Foreskin fibroblast (primary cell): ENCODE measurements at places on chromosomes 12 and 14.
A peak's percentile ranks its signal among the peaks of the same experiment; 100 is the strongest.

DNA sequence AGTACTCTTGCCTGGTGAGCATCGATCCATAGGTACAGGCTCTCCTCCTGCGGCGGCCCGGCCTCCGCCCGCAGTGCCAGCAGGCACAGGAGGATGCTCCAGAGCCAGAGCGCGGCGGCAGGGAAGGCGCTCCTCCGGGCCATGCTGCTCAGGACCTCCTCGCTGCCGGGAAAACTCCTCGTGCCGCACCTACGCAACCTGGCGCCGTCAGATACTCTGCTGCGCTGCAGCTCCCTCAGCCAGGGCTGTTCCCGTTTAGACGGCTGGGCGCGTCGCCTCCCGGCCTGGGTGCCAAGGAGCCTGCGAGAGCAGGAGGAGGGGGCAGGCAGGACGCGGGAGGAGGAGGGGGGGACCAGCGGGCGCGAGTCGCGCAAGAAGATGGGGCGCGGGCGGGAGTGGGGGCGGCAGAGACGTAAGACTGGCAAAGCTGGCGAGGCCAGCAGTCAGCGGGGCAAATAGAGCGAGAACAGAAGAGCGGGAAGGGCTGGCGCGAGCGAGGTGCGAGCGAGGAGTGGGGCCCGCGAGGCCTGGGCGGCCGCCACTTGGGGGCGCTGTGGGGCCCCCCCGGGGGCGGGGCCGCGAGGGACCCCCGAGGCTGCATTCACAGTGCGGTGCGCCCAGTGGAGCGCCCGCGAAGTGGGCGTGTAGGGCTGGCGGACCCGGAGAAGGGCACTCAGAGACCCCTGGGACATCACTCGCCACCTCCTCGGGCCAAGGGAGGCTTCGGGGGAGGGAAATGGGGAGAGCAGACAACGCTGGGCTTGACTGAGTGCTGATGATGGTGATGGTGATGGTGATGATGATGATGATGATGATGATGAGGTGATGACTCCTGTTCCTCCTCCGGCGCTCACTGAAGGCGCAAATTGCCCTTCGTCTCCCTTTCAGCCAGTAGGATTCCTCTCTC lies at the start of gene WIF1:
Gene WIF1 (minus strand): TSS at position 257 of the 907 bp plus-strand sequence. CDS start 114 bp downstream, at position 143.
- DNase-seq, result peak; percentile 49

- no peak for DNase-seq
These were observed 30.0 kb downstream of the DTX1 start for GRCh38 chr12:113086249-113087164.

DNA sequence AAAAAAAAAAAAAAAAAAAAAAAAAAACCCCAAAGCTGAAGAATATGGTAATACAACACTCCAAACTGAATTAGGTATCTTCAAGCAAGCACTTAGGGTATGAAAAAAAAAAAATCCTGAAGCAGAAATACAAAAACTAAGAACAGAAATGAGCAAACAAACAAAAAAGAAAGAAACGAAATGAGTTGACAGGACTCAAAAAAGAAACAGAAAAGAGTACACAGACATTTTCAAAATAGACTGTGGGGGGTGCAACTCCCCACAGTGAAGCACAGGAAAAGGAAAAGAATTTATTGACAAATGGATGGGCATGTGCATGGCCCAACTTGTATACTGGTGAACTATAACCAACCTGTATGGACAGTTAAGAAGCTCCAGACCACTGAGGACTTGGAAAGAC lies 24.6 kb downstream of the RPS6KA5 start:
- DNase-seq, result no peak

DNA sequence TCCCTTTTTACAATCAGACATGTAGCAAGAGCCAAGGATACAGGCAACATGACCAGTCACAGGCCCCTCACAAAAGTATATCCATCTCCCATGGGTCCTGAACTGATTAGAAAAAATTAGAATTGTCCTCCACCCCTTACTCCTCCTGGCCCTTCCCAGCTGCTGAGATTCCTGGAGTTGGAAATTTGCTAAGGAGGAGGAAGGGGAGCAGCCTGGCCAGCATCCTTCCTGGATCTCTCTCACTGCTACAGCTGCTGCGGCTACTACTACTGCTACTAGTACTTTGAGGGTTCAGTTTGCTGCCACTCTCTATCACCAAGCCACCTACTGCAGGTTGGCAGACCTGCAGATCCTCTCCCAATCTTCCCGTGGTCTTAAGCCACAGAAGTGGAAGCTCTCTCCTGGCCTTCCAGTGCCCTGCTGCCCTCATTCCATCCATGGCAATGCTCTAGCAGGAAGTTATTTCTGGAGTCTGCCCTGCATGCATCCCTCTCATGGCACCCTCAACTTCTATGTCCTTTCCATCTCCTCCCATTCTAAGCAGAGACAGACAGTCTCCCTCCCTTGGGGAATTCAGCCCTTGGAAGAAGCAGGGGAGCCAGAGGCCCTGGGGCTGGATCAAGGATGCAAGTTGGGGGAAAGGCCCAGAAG lies 1.0 kb downstream of the ITGA7 start:
- DNase-seq, result no peak

DNA sequence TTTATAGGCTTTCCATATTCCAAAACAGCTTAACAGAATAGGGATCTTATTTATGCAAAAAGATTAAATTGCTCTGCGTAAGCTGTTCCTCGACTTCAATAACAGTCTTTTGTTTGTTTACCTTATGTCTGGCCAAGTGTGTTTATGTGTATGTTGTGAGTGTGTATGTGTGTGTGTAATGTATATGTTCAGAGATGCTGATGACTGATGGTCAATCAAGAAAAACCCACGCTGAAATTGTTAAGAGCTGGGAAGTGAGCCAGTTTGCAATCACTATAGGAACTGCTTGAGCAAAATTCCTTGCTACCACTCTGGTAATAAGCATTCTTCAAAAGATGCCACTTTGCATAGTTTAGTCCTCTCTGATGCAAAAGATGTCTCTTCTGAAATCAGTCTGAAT lies 59.6 kb downstream of the PRKD1 start:
- no peak for DNase-seq

GRCh38 chr12:26277506-26278246 lies 82.3 kb downstream of the SSPN start:
- peak; percentile 55 for DNase-seq

DNA sequence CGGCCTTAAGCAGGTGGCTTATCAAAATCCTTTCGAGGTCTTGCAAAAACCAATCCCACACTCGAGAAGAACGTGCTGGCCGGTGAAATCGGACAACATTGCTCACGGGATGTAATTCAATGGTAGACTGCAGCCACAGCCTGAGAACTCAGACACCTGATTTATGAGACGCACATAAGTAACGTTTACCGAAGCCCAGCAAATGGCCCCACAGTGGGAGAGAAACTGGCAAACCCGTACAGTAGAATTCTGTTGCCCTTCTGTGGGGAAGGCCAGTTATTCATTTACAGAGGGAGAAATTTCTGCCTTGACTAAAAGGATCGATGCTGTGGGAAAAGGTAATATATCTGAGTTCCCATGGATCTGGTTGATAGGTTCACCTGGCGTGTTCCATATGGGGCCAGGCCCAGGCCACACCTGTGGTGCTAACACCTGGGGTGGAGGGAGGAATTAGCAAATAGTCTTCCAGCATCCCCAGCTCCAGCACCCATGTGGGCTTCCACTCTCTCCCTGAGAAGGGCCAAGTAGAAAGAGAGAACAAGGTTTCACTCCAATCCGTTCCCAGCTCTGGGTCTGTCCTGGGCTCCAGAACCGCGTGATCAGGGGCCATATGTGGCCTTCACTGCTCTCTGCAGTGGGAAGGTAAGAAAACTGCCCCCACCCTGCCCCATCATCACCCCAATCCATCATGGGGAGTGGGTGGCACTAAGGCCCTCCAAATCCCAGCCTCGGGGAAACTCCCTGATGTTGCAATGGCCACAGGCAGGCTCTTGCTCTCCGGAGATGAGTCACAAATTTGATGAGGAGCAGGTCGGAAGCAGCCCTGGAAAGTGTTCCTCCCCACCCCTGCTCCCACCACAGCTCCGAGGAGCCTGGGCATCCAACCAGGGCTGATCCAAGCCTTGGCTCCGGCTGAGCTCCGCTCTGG lies 12.7 kb downstream of the BDKRB1 start:
- peak; percentile 98 for DNase-seq

DNA sequence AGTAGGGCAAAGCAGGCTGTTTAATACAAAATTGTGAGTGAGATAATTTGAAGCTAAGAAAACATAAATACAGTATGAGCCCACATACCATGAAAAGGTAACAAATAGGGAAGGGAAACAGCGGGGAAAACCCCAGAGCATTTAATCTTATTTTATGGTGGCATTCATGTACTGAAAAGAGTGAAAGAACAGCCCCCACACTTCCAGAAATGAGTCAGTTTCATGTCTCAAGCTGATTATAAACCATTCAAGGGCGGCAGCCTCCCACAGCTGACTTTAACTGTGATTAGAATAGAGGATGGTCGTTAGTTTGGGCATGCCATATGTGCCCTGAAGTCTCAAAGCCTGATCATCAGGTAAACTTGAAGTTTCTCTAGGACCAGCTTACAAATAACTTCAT lies 64.5 kb downstream of the FOXG1 start:
- no peak for DNase-seq

DNA sequence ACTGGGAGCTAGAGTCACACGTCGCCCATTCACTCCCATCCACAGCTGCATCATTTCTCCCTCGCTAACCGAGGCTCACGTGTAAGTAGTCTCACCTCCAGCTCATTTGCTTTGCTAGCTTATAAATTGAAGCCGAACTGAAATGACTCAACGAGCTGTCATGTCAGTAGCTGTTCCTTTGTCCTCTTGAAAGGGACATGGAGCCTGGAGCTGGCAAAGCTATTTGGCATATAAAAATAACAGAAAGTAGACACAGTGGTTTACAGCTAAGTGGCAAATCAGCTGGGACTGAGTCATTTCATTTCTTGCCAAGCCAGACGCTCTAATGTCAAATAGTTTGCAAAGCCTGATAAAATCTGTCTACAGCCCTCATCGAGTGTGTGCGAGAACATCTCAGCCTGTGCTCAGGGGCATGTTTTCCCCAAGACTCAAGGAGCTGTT lies 114.4 kb upstream of the TMEM233 start:
- DNase-seq, result no peak

DNA sequence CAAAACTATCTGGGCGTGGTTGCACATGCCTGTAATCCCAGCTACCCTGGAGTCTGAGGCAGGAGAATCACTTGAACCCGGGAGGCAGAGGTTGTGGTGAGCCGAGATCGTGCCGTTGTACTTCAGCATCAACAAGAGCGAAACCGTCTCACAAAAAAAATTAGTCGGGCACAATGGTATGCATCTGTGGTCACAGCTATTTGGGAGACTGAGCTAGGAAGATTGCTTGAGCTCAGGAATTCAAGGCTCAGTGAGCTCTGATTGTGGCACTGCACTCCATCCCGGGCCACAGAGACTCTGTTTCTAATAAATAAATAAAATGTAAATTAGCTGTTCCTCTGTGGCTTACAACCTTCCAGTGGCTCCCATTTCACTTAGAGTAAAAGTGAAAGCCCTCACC lies 28.0 kb downstream of the RCOR1 start:
- no peak for DNase-seq

- DNase-seq, result no peak
These were observed 3.0 kb upstream of the SRSF9 start for GRCh38 chr12:120472521-120472920.

GRCh38 chr14:59358102-59358501 lies 107.1 kb downstream of the GPR135 start:
- DNase-seq, result peak; percentile 90

GRCh38 chr12:6916426-6917200 lies 2.2 kb downstream of the ENO2 start:
- no peak for DNase-seq

DNA sequence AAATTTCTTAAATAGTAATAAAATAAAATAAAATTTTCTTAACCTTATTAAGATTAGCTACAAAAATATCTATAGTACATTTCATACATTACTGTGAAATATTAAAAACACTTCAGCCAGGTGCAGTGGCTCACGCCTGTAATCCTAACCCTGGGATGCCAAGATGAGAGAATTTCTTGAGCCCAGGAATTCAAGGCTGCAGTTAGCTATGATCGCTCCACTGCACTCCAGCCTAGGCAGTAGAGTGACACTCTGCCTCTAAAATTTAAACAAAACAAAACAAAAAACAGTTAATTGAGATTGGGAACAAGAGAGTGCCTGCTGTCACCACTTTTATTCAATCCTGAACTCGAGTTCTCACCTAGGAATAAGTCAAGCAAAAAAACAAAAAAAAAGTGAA lies 95.0 kb upstream of the CPNE8 start:
- no peak for DNase-seq

- DNase-seq, result no peak
These were observed 75.3 kb upstream of the DUSP6 start for GRCh38 chr12:89427508-89428156.

GRCh38 chr12:12032851-12033797 lies 37.6 kb upstream of the BCL2L14 start:
- peak; percentile 74 for DNase-seq

DNA sequence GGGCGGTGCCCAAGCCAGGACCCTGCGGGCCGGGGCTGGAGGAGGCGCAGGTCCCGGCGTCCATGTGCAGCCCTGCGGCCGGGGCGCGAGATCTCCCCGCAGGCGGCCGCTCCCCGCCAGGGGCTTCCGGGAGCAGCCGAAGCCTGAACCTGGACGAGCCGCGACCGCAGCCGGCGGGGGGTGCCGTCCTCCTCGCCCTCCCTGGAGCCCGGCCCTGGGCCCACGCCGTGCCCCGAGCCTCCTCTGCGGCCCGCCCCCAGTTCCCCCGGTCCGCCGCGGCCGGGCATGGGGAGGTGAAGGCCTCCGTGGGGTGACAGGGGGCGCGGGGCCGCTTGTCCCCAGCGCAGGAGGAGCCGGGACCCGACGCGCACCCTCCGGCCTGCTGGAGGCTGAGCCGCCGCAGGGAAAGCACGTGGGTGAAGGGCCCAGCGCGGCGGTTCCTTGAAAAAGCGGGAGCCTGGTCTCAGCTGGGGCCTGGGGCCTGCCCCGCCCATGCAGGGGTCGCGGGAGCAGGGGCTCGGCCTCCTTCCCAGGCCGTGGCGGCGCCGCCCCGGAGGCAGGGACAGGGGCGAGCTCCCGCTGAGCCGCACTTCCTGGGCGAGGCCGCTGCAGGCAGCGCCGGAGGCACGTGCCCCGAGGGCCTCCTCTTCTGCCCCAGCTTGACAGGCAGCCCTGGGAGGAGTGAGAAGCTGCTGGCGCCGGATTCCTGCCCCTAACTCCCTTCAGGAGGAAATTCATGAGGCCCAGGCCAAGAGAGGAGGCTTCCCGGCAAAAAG lies 55.6 kb upstream of the PPP2R5C start:
- no peak for DNase-seq

GRCh38 chr12:104122298-104122697 lies 15.7 kb downstream of the NFYB start:
- no peak for DNase-seq

- peak; percentile 86 for DNase-seq
These were observed 21.5 kb downstream of the PPTC7 start for GRCh38 chr12:110561471-110562201.

DNA sequence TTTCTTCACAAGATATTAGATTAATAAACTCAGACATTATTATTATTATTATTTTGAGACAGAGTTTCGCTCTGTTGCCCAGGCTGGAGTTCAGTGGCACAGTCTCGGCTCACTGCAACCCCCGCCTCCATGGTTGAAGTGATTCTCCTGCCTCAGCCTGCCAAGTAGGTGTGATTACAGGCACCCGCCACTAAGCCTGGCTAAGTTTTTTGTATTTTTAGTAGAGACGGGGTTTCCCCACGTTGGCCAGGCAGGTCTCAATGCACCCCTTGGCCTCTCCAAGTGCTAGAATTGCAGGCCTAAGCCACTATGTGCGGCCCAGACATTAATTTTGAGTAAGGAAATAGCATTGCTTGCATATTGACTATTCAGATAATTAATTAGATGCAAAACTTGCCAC lies 554.9 kb upstream of the LRFN5 start:
- DNase-seq, result no peak

GRCh38 chr14:68824517-68825347 lies 31.9 kb upstream of the ZFP36L1 start:
- peak; percentile 59 for DNase-seq

GRCh38 chr12:75774261-75775052 lies 257.1 kb downstream of the PHLDA1 start:
- no peak for DNase-seq

GRCh38 chr14:88063811-88064210 lies 58.9 kb downstream of the GPR65 start:
- no peak for DNase-seq
